Thymus (tissue), 14 donors: ENCODE measurements at places on chromosomes 13 and 19. TPM values are rescaled to one million over a fixed set of nuclear protein-coding genes. Genes with fewer than 3 reads are reported as not detected.

Gene OR7D4
- not detected for total RNA-seq

Gene C19orf67
- not detected for total RNA-seq

Gene C1QTNF9B
- 0.38 TPM for total RNA-seq

Gene TLE2
- total RNA-seq: 2.0 TPM

Gene MRPS12
- total RNA-seq: 32.1 TPM

Gene METTL21C
- total RNA-seq: not detected

Gene ZSCAN4
- total RNA-seq: 0.05 TPM

Gene CYP4F8
- total RNA-seq: 0.28 TPM

Gene DAND5
- total RNA-seq: 0.09 TPM

Gene ZNF549
- 7.0 TPM for total RNA-seq

Gene CALM3
- total RNA-seq: 116 TPM

Gene ZNF583
- total RNA-seq: 5.0 TPM

Gene BEST2
- total RNA-seq: not detected

Gene KISS1R
- total RNA-seq: 0.24 TPM

Gene KLK3
- total RNA-seq: 0.19 TPM

Gene FGF22
- total RNA-seq: not detected

Gene SGCG
- 0.19 TPM for total RNA-seq

Gene PDE4A
- 0.24 TPM for total RNA-seq

Gene TMEM272
- 0.38 TPM for total RNA-seq

Gene LIN37
- 7.6 TPM for total RNA-seq

Gene RASA3
- 25.1 TPM for total RNA-seq

Gene LYPD3
- 3.0 TPM for total RNA-seq

Gene GIPR
- 0.14 TPM for total RNA-seq

Gene LIM2
- total RNA-seq: not detected

Gene RRAS
- 12.7 TPM for total RNA-seq

Gene TEX26
- total RNA-seq: not detected

Gene KLK2
- total RNA-seq: under 0.01 TPM

Gene ZNF493
- total RNA-seq: 18.7 TPM

Gene CDC42EP5
- 11.0 TPM for total RNA-seq

Gene NECTIN2
- 11.2 TPM for total RNA-seq

Gene SARS2
- 15.0 TPM for total RNA-seq

Gene MISP
- total RNA-seq: 0.57 TPM

Gene LHB
- total RNA-seq: not detected

Gene BSG
- 141 TPM for total RNA-seq

Gene NLRP7
- 0.19 TPM for total RNA-seq

Gene SRRM5
- 0.05 TPM for total RNA-seq

Gene CCNA1
- total RNA-seq: 1.2 TPM

Gene MAST1
- 0.38 TPM for total RNA-seq

Gene THAP8
- total RNA-seq: 5.4 TPM

Gene ZIM2
- 0.09 TPM for total RNA-seq

Gene LYL1
- 8.3 TPM for total RNA-seq

Gene APOC1
- 85.6 TPM for total RNA-seq

Gene TNFSF9
- total RNA-seq: 0.52 TPM

Gene NKPD1
- 0.14 TPM for total RNA-seq

Gene PSG5
- not detected for total RNA-seq
